ENCODE measurements at places on chromosomes 5 and 9.

DNA sequence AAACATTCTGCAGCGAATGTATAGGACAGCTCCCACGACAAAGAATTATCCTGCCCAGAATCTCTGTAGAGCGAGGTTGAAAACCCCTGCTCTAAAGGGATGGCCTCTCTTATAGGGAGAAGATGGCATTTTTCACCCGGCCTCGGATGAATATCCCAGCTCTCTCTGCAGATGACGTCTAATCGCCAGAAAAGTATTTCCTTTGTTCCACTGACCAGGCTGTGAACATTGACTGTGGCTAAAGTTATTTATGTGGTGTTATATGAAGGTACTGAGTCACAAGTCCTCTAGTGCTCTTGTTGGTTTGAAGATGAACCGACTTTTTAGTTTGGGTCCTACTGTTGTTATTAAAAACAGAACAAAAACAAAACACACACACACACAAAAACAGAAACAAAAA, 17.4 kb upstream of the RARS1 start:
- no peak for DNase-seq

DNA sequence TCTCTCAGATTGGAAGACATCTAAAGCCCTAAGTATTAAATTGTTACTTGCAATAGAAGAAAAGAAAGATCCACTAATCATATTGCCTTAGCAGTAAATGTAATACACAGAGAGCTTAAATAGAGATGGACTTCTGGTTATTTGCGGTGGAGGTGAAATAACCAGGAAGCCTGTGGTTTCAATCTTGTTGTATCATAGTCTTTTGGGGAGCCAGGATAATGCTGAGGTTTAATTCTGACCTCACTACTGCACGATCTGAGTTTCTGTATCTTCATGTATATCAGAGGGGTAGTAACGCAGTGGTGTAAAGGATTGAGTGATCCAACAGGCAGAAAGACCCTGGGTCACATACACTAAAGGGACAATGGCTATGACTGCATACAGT, 71.7 kb downstream of the ANKRD55 start:
- DNase-seq, result no peak

GRCh38 chr5:58763390-58763789, 180.5 kb downstream of the RAB3C start:
- DNase-seq, result no peak

DNA sequence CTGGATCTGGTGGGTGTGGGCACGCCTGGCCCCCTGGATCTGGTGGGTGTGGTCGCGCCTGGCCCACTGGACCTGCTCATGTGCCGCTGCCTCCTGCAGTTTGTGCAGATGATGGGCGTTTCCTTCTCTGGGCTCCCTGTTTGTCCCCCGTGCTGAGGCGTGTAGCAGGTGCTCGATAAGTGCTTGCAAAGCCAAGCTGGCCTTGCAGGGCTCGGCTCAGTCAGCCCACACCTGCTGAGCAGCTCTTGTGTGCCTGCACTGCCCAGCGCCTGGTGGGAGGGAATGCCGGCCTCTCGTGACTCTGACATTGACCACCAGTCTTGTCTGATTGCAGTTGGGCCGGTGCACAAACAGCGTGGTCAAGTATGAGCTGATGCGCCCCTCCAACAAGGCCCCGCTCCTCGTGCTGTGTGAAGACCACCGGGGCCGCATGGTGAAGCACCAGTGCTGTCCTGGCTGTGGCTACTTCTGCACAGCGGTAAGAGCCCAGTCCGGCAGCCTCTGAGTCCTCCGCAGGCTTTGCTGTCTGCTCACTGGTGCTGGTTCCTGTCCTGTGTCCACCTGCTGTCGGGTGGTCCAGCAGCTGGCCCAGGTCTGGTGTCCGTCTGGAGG, 102.7 kb upstream of the CACNA1B start:
- no peak for DNase-seq

DNA sequence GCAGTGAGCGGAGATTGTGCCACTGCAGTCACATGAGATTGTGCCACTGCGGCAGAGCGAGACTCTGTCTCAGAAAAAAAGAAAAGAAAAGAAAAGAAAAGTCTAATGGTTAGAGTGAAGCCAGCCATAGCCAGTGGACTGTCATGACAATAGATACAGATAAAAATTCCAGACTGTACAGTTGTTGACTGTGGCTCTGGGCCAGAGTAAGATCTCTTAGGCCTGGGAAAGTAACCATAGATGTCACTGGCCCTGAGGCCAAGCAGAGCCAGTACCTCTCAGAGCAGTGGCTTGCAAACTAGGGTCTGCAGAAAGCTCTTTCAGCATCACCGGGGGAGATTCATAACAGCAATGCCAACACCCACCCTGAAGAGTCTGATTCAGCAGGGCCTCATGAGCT, 44.1 kb upstream of the SUB1 start:
- no peak for DNase-seq

- DNase-seq, result no peak
Measured at GRCh38 chr5:83426855-83427254, 44.7 kb upstream of the VCAN start.

DNA sequence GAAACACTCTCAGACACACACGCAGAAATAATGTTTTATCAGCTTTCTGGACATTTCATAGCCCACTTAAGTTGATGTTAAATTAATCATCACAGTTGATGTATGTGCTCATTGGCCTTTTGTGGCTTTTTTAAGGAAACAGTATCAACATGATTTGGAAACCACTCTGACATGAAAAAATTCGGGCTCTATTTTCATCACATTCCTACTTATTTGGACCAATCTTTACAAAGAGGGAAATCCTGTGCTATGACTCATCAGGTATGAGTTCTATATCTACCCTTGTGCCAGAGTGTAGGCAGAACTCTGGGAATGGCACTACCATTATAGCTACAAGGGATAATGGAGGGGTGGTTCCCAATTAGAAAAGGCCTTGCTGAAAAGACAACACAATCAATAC, 388.4 kb upstream of the PTGER4 start:
- no peak for DNase-seq

DNA sequence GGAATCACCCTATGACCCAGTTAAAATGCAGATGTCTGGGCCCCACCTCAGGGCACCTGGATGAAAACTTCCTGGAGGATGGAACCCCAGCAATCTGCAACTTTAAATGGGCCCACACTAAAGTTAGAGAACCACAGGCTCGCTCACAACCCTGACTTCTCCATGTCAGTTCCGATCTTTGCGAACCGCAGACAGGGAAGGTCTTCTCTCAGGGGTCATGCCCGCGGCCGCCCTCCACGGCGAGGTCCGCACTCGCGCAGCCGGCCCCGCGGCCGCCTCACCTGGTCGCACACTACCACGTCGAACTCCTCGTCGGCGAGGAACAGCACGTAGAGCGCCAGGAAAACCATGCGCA, 499 bp downstream of the ALG2 start:
- peak; percentile 15 for DNase-seq

GRCh38 chr9:95810814-95811213, 64.7 kb upstream of the ERCC6L2 start:
- no peak for DNase-seq

GRCh38 chr5:146772881-146773466, 105.6 kb downstream of the PPP2R2B start:
- no peak for DNase-seq

- DNase-seq, result no peak
Measured at GRCh38 chr5:136510481-136510880, 145.1 kb upstream of the TRPC7 start.

DNA sequence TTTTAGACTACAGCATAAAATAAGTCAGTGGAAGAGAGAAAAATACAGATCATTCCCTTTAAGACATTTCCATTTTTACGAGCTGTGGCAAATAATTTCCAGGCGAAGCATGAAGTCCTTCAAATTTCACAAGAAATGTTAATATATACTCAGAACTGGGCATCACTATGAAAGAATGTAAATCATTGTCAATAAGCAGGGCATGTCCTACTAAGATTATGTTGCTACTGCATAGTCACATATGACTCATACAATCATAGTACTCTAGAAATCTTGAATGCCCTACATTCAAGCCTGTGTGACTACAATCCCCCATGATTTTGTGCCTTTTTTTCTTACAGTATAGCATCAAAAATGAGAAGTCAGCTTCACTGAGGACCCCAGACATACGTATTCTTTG, 485.2 kb upstream of the FTMT start:
- no peak for DNase-seq

GRCh38 chr9:84301851-84302250, 38.7 kb downstream of the SLC28A3 start:
- no peak for DNase-seq

DNA sequence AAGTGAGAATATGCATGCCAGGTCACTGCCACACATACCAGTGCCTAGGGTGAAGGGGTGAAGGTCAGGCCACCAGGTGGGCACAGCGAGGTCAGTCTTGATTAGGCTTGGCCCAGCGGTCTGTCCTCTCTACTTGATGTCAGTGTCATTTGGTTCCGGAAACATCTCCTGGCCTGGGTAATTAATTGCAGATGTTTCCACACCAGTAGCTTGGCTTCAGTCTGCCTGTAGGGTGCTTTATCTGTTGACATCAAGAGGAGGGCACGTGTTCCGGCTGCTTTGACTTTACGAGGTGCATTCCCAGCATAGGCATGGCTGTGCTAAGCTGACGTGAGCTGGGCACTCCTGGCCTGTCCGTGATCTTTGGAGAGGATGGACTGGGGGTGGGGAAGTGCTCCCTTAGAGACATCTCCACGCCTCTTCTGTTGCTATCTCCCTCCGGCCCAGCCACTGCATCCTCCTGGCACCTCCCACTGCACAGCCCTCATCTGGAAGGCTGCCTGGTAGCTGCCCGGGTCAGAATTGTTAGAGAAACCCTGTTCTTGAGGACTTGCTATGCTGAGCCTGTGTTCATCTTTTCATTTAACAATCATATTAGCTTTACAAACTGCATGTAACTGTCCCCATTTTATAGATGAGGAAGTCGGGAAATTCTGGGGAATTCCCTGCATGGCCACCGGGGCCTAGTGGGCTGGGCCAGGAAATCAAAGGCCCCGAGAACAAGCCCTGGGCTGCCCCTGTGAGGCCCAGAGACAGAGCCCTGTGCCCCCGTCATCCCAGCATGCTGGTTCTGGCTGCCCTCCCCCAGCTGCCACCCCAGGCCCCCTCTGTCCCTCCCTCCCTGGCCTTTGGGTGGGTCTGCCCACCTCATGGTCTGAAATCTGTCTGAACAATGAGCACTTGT, 29.1 kb downstream of the JADE2 start:
- DNase-seq, result no peak

DNA sequence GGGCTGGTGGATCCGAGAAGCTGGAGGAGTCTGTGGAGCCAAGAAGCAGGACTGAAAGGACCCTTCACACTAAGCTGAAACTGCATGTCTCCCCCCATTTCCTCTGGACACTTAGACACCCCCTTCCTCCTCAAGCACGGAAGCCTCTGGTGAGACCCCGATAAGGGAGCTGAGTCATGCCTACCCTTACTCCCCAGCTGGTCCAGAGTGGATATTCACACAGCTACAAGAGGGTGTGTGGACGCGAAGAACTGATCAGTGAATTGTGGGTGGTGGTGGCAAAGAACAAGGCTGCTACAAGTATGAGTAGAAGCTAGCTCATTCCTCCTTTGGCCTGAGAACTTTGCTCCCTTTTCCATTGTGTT, 4.3 kb downstream of the TLN1 start:
- no peak for DNase-seq

DNA sequence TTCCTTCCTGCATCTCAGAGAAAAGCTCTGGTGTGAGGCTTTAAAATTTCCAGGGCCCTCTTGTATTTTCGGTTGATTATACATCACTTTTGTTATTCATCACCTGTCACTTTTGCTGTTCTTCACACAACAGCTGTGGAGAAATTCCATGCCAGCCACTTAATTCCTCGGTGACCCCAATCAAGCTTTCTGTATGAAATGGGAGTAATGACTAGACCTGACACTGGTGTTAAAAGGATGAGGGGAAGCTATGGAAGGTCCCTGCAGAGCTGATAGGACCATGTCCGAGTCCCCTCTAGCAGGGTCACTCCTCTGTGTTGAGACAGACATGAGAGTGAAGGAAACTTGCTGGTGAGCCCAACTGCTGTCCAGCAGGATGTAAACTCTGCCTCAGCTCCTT, 59.7 kb downstream of the GPR21 start:
- DNase-seq, result no peak

DNA sequence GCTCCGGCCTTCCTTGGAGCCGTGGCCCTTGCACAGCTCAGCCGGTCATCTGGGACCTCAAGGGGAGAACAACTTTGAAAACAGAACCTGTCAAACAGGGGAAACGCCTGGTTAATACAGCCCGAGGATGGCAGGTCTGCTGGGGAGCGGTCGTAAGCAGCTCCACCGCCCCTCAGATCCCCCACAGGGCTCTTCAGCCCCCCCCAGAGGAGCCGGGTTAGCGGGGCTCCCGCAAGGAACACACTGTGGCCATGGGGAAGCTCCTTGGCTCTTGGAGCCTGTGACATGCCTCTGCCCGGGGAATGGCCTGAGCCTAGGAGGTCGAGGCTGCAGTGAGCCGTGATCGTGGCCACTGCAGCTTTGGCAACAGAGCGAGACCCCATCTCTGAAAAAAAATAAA, 6.8 kb downstream of the TMEM250 start:
- DNase-seq, result no peak

DNA sequence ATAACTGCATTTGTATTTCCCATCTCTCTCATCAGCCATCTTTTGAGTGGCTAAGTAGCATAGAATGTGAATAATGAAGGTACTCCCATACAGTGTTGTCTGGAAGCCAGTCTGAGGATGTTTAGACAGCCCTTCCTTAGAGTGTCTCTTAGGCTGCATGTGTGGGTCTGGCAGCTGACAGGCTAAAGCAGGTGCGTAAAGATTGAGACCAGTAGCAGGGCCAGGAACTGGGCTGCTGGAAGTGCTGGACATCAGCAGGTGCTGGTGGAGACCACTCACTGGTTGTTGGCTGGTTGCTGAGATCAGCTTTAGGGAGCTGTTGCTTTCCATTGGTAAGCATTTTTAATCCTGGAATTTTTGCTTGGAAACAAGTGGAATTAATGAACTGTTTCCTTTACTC, 197.5 kb downstream of the PCSK5 start:
- DNase-seq, result no peak

- no peak for DNase-seq
Measured at GRCh38 chr5:57871496-57871895, 388.9 kb upstream of the ACTBL2 start.

DNA sequence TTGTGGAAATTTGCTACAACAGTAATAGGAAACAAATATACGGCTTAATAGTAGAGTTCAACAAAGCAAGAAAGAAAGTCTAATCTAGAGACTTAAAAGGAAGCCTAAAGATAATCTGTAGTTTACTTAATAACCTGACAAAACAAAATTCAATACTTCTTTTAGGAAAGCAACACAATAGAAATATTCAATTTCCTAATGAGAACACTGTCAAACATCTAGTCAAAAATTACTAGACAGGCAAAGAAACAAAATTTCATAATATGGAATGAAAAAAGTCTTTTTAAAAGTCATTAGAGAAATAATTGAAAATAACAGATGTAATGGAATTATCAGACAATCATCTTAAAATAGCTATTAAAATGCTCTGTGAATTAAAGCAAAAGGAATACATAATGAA, 692.5 kb upstream of the ADAMTS16 start:
- no peak for DNase-seq

GRCh38 chr5:129074903-129075302, 19.6 kb upstream of the ISOC1 start:
- DNase-seq, result no peak

- no peak for DNase-seq
Measured at GRCh38 chr9:136489731-136490130, 6.9 kb upstream of the SEC16A start.
